ENCODE measurements at places on chromosomes 6 and 20. TPM values are rescaled to one million over a fixed set of nuclear protein-coding genes. Genes with fewer than 3 reads are reported as not detected.
A peak's percentile ranks its signal among the peaks of the same experiment; 100 is the strongest.

GRCh38 chr6:143575901-143576426, 64.4 kb upstream of the FUCA2 start:
- DNase-seq: no peak

DNA sequence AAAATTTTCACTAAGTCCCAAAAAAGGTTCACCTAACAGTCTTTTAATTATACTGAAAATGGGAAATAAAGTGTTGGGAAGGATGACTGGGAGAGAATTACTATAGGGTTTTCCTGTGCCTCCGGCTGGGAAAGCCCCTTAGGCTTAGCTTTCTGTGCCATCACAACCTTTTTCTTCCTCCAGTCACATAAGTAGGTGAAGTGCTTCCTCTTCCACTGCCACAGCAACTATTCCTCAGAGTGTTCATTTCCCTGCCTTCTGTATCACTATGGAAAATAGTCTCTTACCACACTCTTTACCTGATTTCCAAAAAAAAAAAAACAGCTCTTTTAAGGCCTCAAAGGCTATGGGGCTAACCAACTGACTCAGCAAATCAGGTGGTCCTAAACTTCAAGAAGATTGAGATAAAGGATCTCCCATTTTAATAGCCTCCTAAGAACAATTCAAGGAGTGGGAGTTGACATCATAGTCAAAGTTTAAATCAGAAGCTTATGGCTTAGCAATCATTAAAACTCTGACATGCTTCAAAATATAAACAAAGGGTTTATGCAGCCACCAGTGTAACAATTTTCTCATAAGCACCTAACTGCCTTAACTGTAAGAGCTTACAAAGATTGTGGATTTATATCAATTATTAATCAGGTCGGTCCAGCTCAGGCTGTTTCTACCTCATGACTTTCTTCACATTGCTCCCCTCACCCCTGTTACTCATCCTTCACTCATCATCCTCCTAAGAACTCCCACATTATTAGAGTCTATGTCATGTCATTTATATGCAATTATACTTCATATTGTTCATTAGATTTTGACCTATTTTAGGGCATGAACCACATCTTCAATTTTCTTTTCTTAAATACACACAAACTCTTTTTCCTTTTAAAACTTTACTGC, 95.3 kb downstream of the RNGTT start:
- no peak for DNase-seq

GRCh38 chr20:51469578-51470498, 72.7 kb downstream of the NFATC2 start:
- DNase-seq: no peak

GRCh38 chr6:166657531-166657930, 30.5 kb upstream of the RPS6KA2 start:
- peak; percentile 81 for DNase-seq

Gene SMPDL3A
- 115 TPM for total RNA-seq

Data from lower leg skin (tissue), 4 donors.